Activated CD4-positive, alpha-beta T cell treated with anti-CD3 and anti-CD28 coated beads for 4 hours (primary cell): ENCODE measurements at places on chromosomes 6 and 20.

DNA sequence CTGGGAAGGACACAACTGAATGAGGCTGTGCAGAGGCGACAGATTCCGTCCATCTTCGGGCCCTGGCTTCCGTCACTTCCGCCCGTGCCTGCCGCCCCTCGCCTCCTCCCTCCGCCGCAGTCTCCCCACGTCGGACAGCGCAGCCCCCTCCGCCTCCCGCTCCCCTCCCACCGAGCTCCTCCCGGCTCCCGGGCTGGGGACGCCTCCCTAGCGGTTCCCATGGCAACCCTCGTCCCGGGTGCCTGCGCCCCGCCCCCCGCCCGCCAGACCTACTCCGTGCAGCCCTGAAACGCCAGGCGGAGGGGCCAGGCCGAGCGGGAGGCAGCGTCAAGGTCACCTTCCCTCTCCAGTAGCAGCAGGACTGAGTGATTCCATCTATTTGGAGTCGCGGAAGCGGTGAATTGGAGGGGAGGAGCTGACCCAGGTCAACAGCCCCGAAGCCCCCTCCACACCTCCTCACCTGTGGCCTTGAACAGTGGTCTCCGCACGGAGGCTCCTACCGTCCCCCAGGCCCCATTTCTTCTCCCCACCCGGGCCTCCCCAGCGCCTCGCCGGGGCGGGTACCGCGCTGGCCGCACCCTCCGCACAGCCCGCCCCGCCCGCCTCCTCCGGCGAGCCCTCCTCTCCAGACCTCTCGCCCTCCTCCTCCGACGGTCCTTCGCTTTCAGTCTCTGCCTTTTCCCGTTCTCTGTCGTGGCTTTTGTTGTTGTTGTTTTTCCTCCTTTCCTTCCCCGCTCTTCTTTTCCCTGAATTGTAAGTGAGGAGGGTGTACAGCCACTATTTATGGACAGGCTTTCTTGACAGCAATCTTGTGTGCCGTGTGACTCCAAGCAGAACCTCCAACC is 951 bp downstream of the NRSN2 start:
- DNase-seq: peak; percentile 39

GRCh38 chr6:77124604-77125003 is 338.7 kb downstream of the HTR1B start:
- DNase-seq: no peak

- no peak for DNase-seq
These were observed 18.5 kb downstream of the NOX3 start for GRCh38 chr6:155436981-155437749.

DNA sequence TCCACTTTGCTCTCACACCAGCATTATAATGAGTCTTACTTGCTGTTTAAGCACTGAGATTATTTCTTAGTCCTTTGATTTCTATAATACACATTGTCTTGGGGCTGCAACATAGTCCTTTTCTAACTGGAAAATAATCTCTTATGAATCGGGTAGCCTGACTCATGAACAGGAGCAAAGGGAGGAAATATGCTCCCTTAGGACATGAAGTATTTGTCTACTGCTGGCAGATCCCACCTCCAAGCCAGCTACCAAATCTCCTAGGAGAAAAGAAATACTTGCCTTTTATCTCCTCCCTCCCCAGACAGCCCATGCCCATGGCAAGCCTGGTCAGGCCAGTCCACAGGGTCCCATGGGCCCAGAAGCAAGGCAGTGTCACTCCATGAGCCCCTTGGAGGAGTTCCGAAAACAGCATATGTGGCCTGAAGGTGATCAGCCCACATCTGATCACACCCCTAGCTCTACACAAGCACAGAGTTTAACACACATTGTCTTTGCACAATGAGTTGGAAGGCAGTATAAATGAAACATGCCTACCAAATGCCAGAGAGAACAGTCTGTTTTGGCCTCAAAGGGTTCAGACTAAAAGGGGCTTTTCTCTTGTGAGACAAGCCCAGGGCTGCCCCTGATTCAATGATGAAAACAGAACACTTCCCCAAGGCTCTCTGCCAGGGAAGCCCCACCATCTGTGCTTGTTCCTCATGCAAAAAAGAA is 37.1 kb upstream of the SLC4A11 start:
- DNase-seq: no peak

GRCh38 chr6:167565388-167565787 is 240.5 kb downstream of the TTLL2 start:
- DNase-seq: no peak

DNA sequence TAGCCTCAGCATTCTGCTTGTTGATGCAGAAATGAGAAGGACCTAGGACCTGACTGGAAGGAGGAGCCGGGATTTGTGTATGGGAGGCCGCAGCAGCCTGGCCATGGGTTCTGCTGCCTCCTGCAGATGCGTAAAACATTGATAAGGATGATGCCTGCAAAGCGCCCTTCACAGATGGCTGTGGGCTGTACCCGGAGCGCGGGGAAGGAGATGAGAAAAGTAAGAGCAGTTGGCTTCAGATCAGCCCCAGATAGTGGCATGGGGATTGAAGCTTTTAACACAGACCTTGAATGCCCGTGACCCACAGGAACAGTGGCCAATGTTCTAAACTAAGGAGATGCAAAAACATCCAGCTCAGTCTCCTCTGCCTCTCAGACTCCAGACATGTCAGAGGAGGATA is 136.4 kb upstream of the KCNG1 start:
- no peak for DNase-seq

DNA sequence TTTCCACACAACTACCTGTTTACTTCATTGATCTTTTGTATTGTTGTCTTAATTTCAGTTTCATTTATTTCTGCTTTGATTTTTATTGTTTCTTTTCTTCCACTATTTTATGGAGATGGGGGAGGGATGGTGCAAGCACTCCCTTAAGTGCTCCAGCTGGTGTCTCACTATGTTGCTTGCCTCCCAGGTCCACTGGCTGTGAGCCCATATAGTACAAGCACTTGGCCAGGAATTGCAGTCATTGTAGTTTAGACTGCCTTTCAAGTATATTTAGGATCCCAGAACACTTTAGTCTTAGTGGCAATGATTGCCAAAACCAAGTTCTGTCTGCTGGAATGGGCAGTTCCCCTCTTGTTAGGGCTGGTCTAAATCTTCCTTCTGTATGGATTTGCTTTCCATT is 34.9 kb upstream of the MAN1A1 start:
- no peak for DNase-seq

- no peak for DNase-seq
These were observed 43.6 kb downstream of the RIOK1 start for GRCh38 chr6:7433121-7433617.

GRCh38 chr6:149015535-149016525 is 269.0 kb downstream of the UST start:
- DNase-seq: no peak
